ENCODE measurements at places on chromosomes 1 and 21.
A peak's percentile ranks its signal among the peaks of the same experiment; 100 is the strongest.

GRCh38 chr1:191520345-191520744, 637.9 kb upstream of the RGS18 start:
- no peak for DNase-seq

DNA sequence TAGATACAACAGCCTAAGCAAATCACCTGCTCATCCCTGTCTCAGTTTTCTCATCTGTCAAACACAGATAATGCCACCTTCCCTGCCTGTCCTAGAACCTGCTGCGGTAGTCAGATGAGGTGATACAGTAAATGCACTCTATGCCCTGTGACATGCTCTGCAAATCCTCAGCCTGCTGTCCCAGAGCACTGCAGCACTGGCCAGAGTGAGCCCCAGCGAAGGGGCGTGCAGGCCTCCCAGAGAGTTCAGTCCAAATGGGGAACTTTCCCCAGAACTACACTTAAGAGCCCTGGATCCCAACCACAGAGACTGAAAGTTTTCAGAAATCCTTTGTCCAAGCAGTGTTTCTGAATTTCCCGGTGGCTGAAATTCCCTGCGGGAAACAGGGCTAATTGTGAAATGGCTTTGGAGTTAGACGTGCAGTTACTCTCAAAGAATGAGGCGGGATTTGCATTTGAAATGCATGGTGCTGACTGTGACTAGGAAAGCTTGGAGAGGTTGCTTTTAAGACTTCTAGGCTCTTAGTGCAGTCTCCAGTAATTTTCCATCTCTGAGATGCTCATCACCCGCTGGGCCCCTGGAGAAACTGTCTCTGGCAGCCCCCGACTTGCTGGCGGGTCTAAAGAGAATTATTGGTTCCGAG, 206.5 kb upstream of the AJAP1 start:
- no peak for DNase-seq

DNA sequence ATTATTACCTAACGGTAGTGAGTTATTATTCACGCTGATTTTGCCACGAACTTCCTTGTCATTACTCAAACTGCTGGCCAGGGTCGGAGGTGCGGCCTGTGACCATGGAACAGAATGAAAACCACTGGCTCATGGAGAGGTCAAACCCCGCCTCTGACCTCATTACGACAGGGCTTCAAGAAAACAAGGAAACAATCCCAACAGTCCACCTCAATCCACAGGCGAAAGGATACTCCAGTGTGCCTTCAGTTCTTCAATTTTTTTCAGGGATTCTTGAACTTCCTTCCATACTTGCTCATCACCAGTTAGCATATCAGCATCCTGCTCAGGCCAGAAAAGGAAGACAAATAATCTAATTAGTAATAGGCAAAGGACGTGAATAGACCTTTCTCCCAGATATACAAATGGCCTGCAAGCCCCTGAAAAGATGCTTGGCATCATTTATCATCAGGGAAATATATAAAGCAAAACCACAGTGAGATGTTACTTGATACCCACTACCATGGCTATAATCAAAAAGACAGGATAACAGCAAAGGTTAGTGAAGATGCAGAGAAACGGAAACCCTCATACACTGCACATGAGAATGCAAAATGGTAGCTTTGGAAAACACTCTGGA, 643.4 kb downstream of the SMYD3 start:
- DNase-seq: peak; percentile 52

DNA sequence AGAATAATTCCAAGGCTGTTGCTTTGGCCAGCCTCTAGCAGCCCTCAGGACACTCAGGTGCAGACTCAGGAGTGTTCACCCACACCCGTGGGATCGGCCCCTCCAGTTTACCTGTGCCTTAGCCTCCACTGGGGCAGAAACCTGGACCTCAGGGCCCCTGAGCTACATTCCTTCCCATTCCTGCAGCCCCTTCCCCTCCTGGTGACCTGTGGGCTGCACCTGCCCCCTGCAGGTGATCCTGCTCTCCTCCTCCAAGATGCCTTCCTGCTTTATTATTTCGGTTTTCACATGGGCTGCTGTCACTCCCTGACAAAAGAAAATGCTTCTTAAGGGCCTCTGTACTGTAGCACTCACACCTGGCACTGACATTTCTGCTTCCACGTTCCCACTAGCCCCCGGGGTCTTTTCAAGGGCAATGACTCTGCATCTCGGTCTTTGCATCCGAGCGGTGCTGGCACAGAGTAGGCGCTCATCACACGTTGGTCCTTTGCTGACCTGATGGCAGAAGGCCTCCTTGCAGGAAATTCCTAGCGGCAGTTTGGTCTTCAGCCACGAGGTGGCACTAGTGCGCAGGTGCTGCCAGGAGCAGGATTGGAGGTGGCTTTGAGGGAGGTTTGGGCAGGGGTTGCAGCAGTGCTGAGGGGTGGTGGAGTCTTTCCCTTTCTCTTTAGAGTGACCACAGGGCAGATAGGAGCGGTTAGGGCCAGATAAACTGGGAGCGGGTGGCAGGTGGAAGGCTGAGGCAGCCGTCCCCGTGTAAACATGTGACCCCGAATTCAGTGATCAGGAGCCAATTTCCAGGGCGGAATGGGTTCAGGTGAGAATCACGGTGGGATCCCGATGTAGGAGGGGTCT, 25.3 kb upstream of the ETV3 start:
- peak; percentile 67 for DNase-seq

DNA sequence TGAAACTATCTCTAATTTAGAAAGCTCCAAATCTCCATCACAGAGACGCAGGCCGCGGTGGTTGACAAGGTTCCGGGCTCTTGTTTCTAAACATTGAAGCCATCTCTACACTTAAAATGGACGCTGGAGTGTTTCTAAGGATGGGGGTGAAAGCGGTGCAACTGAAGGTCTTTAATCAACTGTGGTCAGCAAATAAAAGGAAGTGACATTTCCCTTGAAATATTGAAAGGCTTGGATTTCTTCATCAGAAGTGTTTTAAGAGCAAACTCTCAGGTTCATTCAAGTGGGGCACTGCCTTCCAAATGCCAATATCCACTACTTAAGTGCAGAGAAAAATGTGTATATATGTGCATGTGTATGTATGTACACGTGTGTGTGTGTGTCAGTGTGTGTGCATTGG, 117.3 kb downstream of the KAZN start:
- DNase-seq: no peak

GRCh38 chr21:27268290-27268689, 301.4 kb upstream of the ADAMTS5 start:
- peak; percentile 37 for DNase-seq

GRCh38 chr1:33420870-33421775, 9.8 kb downstream of the PHC2 start:
- DNase-seq: peak; percentile 54

DNA sequence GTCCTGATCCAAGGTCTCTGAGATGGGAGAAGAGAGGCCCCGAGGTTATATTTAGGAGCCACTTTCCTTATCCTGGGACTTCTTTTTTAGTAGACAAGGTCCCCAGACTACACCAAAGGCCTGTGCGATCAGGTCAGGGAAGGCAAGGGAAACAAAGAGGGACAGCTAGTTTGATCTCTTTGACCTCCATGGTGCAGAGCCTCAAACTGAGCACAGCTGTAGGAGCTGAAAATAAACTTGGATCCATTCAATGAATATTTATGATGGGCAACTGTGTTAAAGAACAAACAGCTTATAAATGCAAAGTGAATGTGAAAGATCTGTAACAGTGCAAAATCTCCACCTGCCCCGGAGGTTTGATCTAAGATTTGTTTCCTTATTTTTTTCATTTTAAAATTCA, 256.6 kb downstream of the DYRK1A start:
- DNase-seq: no peak

GRCh38 chr1:25833158-25833557, 13.4 kb downstream of the MTFR1L start:
- no peak for DNase-seq

GRCh38 chr1:2316451-2316961, 74.8 kb downstream of the MORN1 start:
- peak; percentile 50 for DNase-seq

GRCh38 chr1:21764615-21765423, 18.1 kb downstream of the USP48 start:
- DNase-seq: peak; percentile 72

DNA sequence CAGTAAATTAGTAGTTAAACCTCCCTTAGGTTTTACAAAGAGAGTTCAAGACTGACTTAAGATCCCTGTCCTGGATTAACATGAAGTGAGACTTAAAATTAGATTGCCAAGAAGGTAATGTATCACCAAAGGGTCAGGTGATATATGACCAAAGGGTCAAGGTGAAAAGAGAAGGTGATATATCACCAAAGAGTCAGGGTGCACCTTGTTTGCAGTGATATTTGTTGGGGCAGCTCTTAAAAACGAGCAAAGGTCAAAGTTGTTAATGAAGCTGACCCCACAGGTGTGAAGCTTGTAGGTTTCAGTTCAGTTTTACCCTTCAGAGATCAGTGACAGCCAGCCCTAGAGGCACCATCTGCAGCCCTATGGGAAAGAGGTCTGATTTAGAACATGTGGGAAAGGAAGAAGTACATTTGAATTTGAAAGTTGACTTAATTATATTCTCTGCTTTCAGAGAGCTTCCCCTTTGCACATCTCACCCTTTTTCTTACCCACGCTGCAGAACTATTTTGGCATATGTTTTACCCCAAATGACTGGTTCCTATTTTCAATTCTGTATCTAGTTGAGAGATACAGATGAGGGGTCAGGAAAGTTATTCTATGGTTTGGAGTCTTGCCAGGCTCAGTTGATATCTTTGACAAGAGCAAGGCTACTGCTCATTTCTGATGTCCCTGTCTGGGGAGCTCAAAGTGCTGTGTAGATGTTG, 170.8 kb downstream of the S1PR1 start:
- no peak for DNase-seq

DNA sequence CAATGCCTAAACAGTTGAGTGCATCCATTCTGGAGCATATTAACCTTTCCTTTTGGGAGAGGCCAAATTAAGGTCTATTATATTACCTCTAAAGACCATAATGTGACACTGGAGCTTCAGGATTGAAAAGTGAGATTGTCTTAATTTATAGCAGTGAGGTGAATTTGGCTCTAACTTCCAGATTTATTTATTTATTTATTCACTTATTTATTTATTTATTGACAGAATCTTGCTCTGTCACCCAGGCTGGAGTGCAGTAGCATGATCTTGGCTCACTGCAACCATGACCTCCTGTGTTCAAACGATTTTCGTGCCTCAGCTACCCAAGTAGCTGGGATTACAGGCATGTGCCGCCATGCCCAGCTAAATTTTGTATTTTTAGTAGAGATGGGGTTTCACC, 19.1 kb downstream of the ZCCHC17 start:
- no peak for DNase-seq

DNA sequence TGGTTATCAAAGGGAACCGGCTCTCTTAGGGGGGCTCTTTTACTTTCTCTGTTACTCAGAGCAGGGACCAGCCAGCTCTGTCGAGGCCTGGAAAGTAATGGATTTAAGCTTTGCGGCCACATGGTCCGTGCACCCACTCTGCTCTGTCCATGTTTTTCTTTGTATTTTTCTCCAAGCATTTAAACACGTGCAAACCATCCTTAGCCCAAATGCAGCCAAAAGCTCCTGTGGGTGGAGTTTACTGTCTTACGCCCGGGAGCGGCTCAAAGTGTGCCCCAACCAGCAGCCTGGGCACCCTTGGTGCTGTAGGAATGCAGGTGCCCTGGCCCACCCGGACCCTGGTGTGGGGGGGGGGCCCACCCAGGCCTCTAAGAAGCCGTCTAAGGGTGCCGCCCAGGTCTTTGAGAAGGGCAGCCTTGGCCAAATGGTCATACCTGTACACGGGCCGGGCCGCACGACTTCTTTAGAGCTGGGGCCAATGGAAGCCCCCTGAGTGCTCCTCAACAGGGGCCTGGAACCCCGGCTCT, 29.2 kb upstream of the POFUT2 start:
- no peak for DNase-seq

GRCh38 chr1:232754930-232755329, 50.3 kb upstream of the MAP10 start:
- no peak for DNase-seq

DNA sequence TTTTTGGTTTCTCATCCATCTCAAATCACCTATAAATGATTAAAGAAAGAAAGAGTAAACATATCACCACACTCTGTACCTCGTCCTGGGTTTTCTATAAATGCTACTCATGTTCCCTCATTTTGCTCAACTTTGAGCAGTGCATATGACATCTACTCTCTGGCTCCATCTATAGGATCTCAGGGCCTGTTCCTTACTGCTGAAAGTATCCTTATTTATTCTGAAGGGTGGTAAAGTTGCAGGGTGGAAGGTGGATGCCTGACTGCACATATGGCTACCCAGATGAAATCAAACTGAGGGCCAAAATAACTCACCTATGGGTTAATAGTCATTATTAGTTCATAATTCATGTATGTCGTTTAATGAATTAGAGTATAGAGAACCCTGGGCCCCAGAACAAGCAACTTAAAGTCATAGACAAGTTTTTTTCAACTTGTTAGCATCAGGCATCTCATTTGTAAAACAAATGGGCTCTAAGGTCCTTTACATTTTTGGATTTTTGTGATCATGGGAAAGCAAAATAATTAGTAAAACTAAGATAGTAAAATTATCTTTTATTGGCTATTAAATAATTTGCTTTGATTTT, 46.5 kb downstream of the NCF2 start:
- peak; percentile 87 for DNase-seq

DNA sequence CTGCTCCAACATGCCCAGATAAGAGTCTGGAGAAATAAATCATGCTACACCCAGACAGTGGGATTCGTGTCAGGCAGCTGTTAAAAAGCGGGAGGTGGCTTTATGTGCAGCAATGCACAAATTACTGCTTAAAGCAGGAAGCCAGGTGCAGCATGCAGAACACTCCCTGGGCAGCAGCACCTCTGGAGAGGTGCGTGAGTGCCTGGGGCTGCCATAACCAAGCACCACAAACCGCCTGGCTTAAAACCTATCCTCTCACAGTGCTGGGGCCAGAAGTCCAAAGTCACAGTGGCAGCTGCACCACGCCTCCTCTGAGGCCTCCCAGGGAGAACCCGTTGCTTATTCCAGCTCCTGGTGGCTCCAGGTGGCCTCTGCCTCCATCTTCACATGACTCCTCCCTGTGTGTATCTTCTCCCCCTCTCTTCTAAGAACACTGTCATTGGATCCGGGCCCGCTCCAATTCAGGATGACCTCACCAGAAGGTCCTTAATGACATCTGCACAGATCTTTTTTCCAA, 115.6 kb downstream of the SIK1 start:
- no peak for DNase-seq

- no peak for DNase-seq
Measured at GRCh38 chr1:239386453-239387303, at the start of gene CHRM3. Gene CHRM3 (plus strand): TSS chr1:239386568. CDS start chr1:239907452, 520,884 bp downstream.

DNA sequence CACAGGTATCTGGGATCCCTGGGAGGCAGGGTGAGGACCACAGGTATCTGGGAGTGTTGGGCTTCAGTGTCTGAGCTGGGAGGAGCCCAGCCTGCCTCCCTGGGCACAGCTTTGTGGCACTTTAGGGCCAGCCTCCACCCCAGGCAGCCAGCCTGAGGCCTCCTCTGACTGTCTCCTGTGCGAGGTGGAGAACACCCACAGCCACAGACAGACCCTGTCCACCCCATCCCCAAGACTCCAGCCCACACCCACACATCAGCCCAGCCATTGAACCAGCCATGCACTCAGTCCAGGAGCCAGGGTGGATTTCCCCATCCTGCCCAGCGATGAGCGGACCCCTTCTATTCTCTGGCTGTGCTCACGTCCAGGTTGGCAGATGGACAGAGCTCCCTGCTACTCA, 21.8 kb upstream of the TNFRSF1B start:
- DNase-seq: no peak

GRCh38 chr1:229716704-229717103, 90.7 kb downstream of the URB2 start:
- no peak for DNase-seq

GRCh38 chr1:111535256-111536191, 32.1 kb upstream of the ADORA3 start:
- DNase-seq: no peak

Measured in choroid plexus epithelial cell (primary cell).